ENCODE measurements at places on chromosomes 2 and 18. TPM values are rescaled to one million over a fixed set of nuclear protein-coding genes. Genes with fewer than 3 reads are reported as not detected.

Gene AFF3
- 14.4 TPM for total RNA-seq

Gene EPC2
- 76.5 TPM for total RNA-seq

Gene SULT1C4
- total RNA-seq = 0.31 TPM

GRCh38 chr2:239086325-239087020, 238.6 kb downstream of the TWIST2 start:
- no peaks in the 10 kb centered on the region for H3K27me3 ChIP-seq
- peaks cover 8% of the 10 kb centered on the region for H3K36me3 ChIP-seq
- H3K4me1 ChIP-seq = peaks cover 11% of the 10 kb centered on the region
- no peak overlapping the region for H3K4me3 ChIP-seq
- H3K27ac ChIP-seq = no peak overlapping the region

Gene GAD1
- not detected for total RNA-seq

Gene RNF144A
- 21.4 TPM for total RNA-seq

GRCh38 chr2:239716536-239717318, 308.4 kb downstream of the NDUFA10 start:
- H3K27me3 ChIP-seq = no peaks in the 10 kb centered on the region
- no peaks in the 10 kb centered on the region for H3K4me1 ChIP-seq
- no peak for DNase-seq

DNA sequence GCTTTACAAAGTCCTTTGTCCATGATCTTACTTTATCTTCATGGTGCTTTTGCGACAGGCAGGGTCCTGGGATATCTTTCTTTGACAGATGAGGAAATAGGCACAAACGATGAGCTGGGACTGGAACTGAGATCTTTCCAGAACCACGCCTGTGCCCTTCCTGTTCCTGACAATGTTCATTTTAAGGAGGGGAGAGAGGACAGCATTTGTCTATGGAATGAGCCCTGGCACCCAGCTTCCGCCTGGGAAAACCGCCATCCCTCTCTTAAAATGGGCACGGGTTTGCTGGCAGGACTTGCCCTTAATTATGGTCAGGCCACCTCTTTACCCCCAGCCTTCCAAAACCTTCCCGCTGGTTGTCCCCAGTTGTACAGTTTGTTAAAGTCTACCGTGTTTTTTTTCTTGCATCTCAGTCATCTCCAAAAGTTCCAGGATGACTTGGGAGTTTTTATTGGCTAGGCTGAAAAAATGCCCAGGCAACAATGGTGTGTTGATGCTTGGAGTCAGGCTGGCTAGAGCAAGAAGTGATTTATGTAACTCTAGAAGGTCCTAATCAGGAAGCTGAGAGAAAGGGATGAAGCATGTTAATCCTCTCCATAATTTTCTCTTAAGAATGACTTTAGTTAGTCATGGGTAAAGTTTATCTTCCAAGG, 264.9 kb upstream of the EPAS1 start:
- H3K4me1 ChIP-seq = no peaks in the 10 kb centered on the region
- H3K27me3 ChIP-seq = no peaks in the 10 kb centered on the region
- H3K4me3 ChIP-seq = no peak overlapping the region
- H3K36me3 ChIP-seq = peaks cover 8% of the 10 kb centered on the region
- no peak overlapping the region for H3K27ac ChIP-seq
- no peak for DNase-seq

DNA sequence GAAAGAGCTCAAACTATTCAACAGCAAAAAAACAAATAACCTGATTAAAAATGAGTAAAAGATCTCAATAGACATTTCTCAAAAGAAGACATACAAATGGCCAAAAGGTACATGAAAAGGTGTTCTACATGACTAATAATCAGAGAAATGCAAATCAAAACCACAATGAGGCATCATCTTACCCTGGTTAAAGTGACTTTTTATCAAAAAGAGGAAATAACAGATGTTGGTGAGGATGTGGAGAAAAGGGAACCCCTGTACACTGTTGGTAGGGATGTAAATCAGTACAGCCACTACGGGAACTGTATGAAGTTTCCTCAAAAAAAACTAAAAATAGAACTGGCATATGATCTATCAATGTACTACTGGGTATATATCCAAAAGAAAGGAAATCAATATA, 39.8 kb upstream of the TMEM163 start:
- H3K36me3 ChIP-seq = no peaks in the 10 kb centered on the region
- peaks cover 15% of the 10 kb centered on the region for H3K27me3 ChIP-seq
- no peak overlapping the region for H3K4me3 ChIP-seq
- no peak overlapping the region for H3K27ac ChIP-seq

GRCh38 chr18:6580401-6580800, 149.1 kb upstream of the ARHGAP28 start:
- no peak for DNase-seq
- H3K4me1 ChIP-seq = no peaks in the 10 kb centered on the region
- no peak overlapping the region for H3K4me3 ChIP-seq
- H3K27ac ChIP-seq = no peak overlapping the region
- H3K27me3 ChIP-seq = no peaks in the 10 kb centered on the region

DNA sequence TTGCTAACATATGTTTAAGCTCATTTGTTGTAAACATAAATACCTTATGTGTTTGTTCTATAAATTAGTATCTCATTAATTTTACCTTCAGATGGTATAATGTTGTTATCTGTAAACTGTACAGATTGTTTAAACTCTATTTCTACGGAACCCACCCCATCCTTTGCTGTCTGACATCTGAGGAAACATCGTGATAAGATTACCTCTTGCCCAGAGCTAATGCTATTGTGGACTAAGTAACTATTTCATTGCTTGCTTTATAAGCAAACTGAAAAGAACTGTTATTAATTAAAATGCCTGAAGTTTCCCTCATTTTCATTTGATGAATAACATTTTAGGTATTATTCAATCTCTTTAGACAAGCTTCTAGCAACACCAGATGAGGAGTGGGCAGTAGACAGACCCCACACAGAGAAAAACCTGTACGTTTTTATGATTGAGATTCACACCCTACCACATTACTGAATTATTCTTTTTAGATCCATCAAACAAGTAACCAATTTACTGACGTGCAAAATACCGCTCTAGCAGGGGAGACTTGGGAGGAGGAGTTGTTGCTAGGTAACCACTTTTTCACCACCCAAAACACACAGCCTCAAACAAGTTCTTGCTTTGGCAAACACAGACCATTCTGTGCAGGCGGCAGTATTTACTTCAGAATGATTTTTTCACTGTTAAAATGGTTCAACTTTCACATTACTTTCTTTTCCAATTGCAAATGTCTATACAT, 1.9 kb upstream of the SYT4 start:
- no peaks in the 10 kb centered on the region for H3K36me3 ChIP-seq
- H3K27me3 ChIP-seq = no peaks in the 10 kb centered on the region
- no peak overlapping the region for H3K4me3 ChIP-seq
- no peak overlapping the region for H3K27ac ChIP-seq

GRCh38 chr2:54641988-54642387, 81.5 kb upstream of the EML6 start:
- peak overlapping the region; percentile 78 for H3K27ac ChIP-seq
- H3K27me3 ChIP-seq = no peaks in the 10 kb centered on the region
- peaks cover 7% of the 10 kb centered on the region for H3K4me1 ChIP-seq
- peaks cover 4% of the 10 kb centered on the region for H3K36me3 ChIP-seq
- H3K4me3 ChIP-seq = no peak overlapping the region
- no peak for DNase-seq

- peaks cover 42% of the 10 kb centered on the region for H3K4me1 ChIP-seq
- H3K4me3 ChIP-seq = peak overlapping the region; percentile 97
- no peaks in the 10 kb centered on the region for H3K27me3 ChIP-seq
- peak overlapping the region; percentile 100 for H3K27ac ChIP-seq
- peak; percentile 85 for DNase-seq
Observed at GRCh38 chr2:237674731-237675276, 47.4 kb downstream of the LRRFIP1 start.

GRCh38 chr2:172415157-172415864, 12.1 kb upstream of the ITGA6 start:
- DNase-seq = no peak
- H3K36me3 ChIP-seq = peaks cover 2% of the 10 kb centered on the region
- H3K4me1 ChIP-seq = no peaks in the 10 kb centered on the region
- H3K4me3 ChIP-seq = no peak overlapping the region

DNA sequence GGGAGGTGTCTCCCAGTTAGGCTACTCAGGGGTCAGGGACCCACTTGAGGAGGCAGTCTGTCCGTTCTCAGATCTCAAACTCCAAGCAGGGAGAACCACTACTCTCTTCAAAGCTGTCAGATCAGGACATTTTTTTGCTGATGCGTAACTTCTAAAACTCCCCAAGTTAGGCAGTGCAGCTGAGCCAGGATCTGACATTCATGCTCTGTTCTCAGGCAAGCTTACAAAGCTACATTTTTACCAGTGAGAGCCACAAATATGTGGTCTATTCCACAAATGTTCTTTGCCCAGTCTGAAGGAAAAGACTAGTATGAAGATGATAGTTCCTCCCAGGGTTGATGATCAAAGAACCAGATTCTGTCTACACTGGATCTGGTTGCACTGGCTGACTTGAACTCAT, 184.1 kb downstream of the MTCL1 start:
- peaks cover 4% of the 10 kb centered on the region for H3K27me3 ChIP-seq
- no peaks in the 10 kb centered on the region for H3K4me1 ChIP-seq
- H3K4me3 ChIP-seq = no peak overlapping the region
- no peak overlapping the region for H3K27ac ChIP-seq

GRCh38 chr2:184927040-184927439, 328.7 kb downstream of the ZNF804A start:
- no peak for DNase-seq
- no peak overlapping the region for H3K27ac ChIP-seq
- no peak overlapping the region for H3K4me3 ChIP-seq
- H3K4me1 ChIP-seq = no peaks in the 10 kb centered on the region
- no peaks in the 10 kb centered on the region for H3K27me3 ChIP-seq

Gene MYCN
- not detected for total RNA-seq

GRCh38 chr2:231926180-231926741, at the start of gene NPPC:
TSS of gene NPPC (minus strand) at chr2:231926396. CDS start at chr2:231926249, 147 bp downstream.
- H3K27ac ChIP-seq = no peak within 1 kb of the TSS
- peaks cover 11% of the 10 kb centered on the region for H3K4me1 ChIP-seq
- H3K27me3 ChIP-seq = peaks cover 61% of the 10 kb centered on the region
- no peak for DNase-seq

Gene AQP12A
- not detected for total RNA-seq

DNA sequence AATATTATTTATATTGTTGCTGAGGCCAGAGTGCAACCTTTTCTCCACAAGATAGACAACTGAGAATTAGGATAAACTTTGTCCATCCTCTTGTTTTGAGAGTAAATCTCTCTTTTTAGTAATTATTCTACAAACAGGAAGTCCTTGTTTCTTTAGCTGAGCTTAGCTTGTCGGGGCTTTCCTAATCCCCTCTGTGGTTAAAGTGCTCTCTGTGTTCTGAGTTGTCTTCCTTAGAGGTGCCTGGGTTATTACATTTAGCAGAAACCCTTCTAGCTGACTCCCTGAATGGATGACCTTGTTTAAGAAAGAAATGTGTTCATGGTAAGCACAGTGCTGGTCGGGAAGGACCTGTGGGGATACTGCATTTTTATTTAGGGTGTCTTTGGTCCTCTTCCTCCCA, 12.7 kb downstream of the USP39 start:
- H3K27me3 ChIP-seq = no peaks in the 10 kb centered on the region
- peaks cover 14% of the 10 kb centered on the region for H3K36me3 ChIP-seq
- H3K4me1 ChIP-seq = peaks cover 6% of the 10 kb centered on the region
- DNase-seq = no peak
- H3K27ac ChIP-seq = peak overlapping the region; percentile 54
- H3K4me3 ChIP-seq = no peak overlapping the region

GRCh38 chr2:181312515-181312927, 144.7 kb upstream of the ITGA4 start:
- H3K27ac ChIP-seq = peak overlapping the region; percentile 94
- DNase-seq = no peak
- peak overlapping the region; percentile 43 for H3K4me3 ChIP-seq
- peaks cover 2% of the 10 kb centered on the region for H3K36me3 ChIP-seq
- no peaks in the 10 kb centered on the region for H3K27me3 ChIP-seq
